ENCODE measurements at places on chromosomes 12 and 14.
A peak's percentile ranks its signal among the peaks of the same experiment; 100 is the strongest.

DNA sequence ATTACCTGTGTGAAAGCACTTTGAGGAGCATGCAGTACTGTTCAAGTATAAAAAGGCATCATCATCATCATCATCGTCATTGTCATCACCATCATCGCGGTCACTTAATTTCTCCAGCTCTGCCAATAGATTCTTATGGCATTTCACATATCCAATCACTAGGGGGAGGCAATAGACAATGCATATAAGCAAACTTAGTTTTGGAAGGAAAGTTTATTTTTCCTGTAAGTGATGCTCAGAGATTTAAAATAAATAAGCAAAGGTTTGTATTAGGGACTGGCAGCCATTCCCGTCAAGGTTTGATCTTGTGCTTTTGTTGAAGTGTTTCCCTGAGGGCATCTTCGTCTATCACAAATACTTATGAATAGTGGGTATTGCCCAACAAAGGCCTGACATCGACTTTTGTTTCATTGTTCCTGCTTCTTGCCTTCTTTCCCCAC, 127.4 kb downstream of the KTN1 start:
- no peak for DNase-seq

DNA sequence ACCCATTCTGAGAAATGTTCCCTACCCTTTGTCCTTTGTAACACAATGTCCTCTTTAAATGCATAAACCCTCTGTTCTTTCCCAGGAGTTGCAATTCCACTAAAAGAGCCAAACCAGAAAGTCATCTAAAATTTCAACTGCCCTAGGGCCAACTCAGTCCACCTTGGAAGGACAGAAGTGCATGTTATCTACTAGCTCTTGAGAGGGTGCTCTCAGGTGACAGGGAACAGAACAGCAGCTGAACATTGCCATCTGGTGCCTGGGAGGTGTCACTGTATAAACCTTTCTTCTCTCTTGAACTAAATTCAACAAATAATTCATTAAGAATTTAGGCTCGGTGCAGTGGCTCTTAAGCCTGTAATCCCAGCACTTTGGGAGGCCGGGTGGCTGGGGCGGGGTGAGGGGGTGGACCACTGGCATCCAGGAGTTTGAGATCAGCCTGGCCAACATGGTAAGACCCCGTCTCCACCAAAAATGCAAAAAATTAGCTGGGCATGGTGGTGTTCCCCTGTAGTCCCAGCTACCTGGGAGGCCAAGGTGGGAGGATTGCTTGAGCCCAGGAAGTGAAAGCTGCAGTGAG, 10.3 kb upstream of the FERMT2 start:
- peak; percentile 33 for DNase-seq

DNA sequence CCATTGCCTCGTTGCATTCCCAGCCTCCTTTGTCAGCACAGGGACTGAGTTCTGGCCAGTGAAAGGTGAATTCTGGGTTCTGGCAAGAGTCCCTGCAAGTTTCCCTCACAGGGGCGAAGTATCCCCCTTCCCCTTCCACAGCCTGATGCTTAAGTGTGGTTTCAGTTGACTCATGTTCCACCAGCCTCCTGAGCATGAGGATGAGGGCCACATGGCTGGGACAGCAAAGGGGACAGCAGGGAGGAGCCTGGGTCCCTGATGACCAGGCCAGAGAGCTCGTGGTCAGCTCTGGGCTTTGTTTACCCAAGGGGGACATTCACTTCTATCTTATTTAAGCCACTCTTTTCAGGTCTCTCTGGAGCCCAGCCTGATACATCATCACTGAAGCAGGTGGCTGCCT, 36.5 kb downstream of the CACNA2D4 start:
- DNase-seq: no peak

DNA sequence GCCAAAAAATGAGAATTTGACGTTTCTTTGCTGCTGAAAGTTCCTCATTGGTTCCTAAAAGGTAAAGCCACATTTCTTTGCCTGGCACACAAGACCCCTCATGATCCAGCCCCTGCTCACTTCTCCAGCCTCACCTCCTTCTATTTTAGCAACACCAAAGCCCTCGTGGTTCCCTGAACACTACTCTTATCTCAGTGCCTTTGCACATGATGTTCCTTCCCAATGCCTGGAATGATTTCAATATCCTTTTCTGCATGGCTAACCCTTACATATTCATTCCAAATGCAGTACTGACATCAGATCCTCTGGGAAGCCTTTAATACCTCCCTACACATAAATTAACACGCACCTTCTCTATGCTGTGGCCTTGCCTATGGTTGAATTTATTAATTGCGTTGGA, 39.9 kb downstream of the GLT8D2 start:
- no peak for DNase-seq

DNA sequence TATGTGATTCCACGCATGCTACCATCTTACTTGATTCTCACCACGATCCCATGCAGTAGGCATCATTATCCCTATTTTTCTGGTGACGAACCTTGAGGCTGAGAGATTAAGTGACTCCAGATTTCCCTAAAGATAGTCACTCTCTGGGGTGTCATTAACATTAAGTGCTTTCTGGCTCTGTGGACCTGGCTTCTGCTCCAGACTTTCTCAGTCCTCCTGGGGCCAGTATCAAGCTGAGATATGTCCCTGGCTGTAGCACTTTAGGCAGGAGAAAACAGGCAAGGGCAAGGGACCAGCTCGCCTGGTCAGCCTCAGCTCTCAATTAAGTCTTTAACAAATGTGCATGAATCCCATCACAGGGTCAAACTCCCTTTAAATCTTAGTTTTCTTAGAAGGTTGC, 38.3 kb upstream of the PRB2 start:
- DNase-seq: no peak

- no peak for DNase-seq
Observed at GRCh38 chr14:58637040-58637390, 747 bp upstream of the DACT1 start.

- DNase-seq: no peak
Observed at GRCh38 chr12:90679674-90680073, 275.3 kb downstream of the CCER1 start.

DNA sequence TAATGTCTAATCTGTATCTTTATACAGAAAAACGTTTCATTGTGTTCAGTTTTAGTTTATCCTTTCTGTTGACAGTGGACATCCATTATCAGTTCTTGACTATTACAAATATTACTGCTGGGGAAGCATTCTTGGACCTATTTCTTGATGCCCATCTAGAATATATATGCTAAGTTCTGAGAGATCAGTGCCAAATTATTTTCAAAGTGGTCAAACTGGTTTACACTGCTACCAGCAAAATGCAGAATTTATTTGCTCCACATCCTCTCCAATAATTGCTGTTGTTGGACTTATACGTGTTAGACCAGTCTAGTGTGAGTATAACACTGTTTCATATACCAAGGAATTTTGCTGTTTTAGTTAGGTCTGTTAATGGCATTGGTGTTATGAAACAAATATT, 85.5 kb upstream of the TRAF3 start:
- no peak for DNase-seq

DNA sequence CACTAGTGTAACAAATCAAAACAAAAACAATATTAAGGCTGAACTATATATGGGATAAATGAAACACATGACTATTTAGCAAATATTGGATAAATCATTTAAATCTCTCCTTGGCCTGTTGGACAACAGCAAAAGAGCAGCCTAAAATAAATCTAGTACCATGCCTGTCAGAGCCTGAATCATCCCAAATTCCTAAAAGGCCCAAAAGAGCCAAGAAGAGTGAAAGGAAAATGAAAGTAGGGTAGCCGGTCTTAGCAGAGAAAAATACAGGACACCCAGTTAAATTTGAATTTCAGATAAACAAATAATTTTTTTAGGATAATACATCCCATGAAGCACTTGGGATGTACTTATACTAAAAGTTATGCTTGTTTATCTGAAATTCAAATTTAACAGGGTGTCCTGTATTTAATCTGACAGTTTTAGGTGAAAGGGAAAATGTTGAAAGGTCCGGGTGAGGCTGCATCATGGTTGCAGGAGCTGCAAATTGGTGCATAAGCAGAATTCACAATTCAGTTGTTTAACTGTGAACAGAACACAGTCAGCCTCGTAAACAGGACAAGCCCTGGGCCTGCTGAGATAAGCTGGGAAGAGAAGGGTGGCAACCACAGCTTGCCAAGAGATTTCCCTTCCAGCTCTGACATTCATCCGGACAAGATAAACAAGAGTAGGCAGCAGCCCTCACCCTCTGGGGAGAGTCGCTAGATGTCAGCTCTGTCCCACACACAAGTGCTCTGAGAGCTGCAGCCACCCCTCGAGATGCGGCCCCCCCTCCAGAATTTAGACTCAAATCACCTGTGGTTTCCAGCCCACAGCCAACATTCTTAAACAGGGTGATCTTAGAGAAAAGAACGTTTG, 30.3 kb downstream of the DMAC2L start:
- peak; percentile 82 for DNase-seq

- peak; percentile 47 for DNase-seq
Observed at GRCh38 chr14:65156568-65157366, 54.5 kb upstream of the MAX start.

DNA sequence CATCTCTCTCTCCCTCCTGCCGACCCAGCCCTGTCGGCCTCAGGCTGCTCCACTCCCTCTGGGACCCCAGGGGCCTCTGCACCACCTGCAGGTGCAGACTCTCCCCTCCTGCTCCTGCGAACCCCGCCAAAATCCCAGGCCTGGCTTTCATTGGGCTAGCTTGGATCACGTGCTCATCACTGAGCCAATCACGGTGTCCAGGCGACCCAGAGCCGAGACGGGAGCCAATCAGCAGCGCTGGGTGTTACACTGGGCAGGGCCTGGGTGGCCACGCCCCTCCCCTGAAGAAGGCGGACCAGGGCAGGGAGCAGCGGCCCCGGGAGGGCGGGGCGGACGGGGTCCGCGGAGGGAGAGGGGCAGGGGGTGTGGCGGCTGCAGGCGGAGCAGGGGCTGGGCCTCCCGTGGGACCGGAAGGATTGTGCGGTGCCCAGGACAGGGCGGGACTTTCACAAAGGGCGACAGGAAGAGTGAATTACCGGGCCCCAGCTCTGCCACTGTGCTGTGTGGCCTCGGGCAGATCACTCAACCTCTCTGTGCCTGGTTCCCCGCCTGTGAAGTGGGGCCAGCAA, 66.6 kb upstream of the FBRSL1 start:
- DNase-seq: no peak

GRCh38 chr12:111705672-111706071, 19.8 kb downstream of the ACAD10 start:
- no peak for DNase-seq

DNA sequence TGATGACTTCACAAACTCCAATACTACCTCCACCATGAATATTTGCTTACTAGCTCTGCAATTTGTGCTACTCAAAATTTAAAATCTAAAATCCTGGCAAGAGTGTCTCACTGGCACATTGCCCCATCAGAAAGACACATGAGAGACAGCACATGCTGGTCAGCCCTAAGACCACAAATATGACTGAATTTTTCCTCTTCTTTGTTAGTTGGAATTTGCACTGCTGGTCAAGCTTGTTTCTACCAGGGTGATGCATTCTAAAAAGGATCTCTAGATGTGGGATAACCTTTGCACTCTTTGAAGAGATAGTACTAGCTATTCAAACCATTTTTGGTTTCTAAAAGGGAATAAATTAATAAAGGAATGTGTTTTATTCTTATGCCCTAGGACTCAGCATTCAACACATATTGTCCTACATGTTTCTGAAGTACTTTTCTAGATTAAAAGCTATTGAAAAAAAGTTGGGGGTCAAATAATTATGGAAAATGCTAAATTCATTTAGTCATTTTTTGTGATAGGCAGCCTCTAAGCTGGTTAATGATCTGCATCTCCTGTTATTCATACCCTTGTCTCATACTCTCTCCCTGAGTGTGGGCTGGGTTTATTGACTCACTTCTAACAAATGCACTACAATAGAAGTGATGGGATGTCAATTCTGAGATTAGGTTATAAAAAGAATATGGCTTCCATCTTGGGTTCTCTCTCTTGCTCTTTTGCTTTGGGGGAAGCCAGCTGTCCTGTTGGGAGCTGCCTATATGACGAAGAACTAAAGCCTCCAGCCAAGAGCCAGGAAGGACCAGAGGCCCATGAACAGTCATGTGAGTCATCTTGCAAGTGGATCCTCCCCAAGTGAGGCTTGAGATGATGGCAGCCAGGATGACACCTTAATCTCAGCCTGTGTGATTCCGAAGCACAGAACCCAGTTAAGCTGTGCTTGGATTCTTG, 211.5 kb upstream of the CRY1 start:
- DNase-seq: no peak

GRCh38 chr14:63992858-63993257, 140.1 kb downstream of the SYNE2 start:
- DNase-seq: no peak

- no peak for DNase-seq
Observed at GRCh38 chr12:25828188-25828587, 130.3 kb upstream of the RASSF8 start.

GRCh38 chr14:24436355-24437019, 6.1 kb downstream of the SDR39U1 start:
- DNase-seq: no peak

DNA sequence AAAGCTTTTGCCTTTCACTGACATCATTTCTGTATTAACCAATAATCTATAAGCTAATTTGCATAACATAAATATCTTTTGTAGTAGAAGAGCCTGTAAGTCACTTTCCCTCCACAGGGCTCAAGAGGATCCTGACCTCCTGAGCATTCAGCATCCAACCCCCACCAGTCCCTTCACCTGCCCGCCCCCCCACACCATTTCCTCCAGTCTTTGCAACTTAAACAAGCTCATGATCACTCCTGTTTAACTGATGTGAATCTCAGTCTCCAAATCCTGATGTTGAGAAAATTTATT, 12.0 kb upstream of the CRY1 start:
- DNase-seq: no peak

GRCh38 chr12:101862245-101862644, 15.1 kb upstream of the DRAM1 start:
- no peak for DNase-seq

GRCh38 chr14:36271939-36272907, 48.2 kb downstream of the MBIP start:
- DNase-seq: no peak

- no peak for DNase-seq
Observed at GRCh38 chr12:130526813-130527212, 189.1 kb downstream of the PIWIL1 start.

- DNase-seq: no peak
Observed at GRCh38 chr12:94941440-94941862, 62.0 kb downstream of the NDUFA12 start.

GRCh38 chr12:91091916-91092715, 19.2 kb downstream of the LUM start:
- DNase-seq: no peak

DNA sequence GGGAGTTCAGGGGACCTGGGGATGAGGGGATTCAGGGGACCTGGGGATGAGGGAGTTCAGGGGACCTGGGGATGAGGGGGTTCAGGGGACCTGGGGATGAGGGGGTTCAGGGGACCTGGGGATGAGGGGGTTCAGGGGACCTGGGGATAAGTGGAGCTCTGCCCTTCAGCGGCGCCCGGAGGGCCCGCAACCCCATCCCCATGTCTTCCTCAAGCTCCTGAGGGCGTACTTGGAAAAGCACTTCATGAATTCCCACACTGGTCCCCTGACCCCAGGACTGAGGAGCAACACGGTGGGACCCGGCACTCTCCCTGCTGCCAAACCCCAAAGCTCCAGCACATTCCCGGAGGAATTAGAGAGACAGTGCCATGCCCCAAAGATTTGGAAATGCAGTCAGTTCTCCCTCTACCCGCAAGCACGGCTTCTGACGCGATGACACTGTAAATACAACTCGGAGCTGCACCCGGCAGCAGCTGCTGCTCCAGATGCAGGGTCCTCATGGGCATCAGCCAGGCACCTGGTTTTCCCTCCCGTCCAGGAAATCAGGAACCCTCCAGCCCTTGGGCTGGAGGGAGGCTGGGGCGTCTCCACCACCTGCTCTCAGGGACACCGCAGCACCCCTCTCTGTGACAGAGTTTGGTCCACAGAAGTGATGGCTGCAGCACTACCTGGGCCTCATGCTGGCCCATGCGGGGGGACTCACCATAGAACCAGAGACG, 32.8 kb upstream of the C14orf180 start:
- no peak for DNase-seq
